Foreskin melanocyte (primary cell): ENCODE measurements at places on chromosomes 11 and 22.
A peak's percentile ranks its signal among the peaks of the same experiment; 100 is the strongest.

DNA sequence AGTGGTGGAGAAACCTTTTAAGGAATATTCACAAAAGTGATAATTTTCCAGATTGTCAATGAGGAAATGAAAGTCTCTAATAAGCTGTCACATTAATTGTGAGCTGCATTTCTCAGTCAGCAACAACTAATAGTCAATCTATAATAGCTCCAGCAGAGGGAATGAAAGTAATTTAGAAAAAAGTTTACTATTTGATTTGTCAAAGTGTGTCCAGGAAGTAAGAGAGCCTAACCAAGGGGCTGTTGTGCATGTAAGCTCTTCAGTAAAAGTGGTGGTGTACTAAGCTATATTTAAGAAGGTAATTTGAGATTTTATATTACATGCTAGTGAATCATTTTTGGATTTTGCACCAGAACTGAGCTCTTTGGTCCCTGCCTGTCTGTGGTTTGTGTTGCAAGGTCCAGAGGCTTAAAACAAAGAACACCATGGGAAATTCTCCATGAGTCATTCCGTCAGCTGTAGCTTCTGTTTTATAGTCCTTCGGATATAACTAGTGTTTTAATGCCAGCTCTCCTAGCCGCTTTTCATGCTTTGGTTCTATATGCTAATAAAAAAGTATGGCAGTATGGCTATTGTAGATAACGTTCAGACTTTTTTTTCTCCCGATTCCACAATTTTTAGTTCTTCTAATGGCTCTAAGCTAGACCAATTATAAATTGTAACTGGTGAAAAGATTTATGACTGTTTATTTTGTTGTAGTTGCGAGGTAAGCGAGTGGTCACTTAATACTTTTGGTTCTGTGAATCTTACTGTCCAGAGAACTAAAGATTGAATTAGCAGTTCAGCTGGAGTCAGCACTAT lies 64.6 kb downstream of the ARHGEF12 start:
- peak; percentile 88 for DNase-seq

DNA sequence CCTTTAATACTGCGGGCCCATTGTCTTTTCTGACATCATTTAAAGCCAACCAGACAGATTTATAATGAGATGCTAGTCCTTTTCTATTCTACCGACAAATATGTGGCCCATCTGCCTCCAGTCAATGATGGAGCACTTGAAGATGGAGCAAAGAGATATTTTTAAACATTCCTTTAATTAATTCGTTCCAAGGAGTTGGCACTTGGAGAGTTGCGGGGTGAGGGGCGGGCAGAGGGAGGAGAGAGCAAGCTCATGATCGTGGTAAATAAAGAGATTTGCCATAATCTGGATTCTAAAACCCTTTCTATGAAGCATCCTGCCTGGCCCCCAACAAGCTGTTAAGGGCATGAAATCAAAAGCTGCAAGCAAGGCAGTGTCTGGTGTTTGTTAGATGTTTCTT lies 5.0 kb downstream of the SLC1A2 start:
- no peak for DNase-seq

- no peak for DNase-seq
Observed at GRCh38 chr11:34206407-34207300, 101.2 kb downstream of the NAT10 start.

- no peak for DNase-seq
Observed at GRCh38 chr11:122601141-122602125, 54.1 kb upstream of the UBASH3B start.

- no peak for DNase-seq
Observed at GRCh38 chr22:26822313-26822712, 164.9 kb downstream of the MIAT start.
